Head of caudate nucleus (tissue), 42 donors: ENCODE measurements at places on chromosomes 13 and 19.

DNA sequence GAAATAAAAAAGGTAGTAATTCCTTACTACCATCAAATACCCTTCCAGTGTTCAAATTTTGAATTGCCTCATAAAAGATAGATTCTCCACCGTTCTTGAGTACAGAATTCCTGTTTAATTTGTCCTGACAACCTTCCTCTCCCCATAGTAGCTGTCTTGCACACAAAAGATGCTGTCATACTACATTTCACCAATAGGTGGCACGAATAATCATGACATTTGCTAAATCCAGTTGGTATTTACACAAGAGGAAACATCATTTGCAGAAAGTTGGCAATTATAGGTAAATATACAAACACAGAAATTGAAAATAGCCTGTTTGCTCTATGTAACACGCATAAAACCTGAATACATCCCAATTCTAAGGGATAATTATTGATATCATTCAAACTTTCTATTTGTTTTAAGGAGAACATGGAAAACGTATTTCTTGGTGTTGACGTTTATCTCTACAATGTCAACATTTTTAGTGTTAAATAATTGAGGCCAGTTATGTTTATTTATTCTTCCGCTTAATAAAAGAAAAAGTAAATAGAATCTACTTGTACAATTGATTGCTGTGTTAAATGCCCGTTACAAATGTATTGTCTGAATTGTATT is 58.3 kb upstream of the CLDN10 start:
- no peak for DNase-seq

- DNase-seq: no peak
Observed at GRCh38 chr19:23521471-23521870, 126.2 kb upstream of the ZNF91 start.

DNA sequence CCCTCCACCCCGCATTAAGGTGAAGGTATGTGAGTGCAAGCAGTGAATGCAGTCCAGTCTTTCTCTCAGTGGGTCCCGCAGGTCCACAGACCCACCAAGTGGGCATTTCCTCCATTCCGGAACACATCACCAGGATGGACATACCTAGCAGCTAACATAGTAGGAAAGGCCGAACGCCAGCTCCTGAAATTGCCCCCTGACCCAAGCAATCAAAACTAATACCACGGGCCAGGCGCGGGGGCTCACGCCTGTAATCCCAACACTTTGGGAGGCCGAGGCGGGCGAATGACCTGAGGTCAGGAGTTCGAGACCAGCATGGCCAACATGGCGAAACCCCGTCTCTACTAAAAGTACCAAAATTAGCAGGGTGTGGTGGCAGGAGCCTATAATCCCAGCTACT is 71.7 kb upstream of the VSTM2B start:
- DNase-seq: no peak

DNA sequence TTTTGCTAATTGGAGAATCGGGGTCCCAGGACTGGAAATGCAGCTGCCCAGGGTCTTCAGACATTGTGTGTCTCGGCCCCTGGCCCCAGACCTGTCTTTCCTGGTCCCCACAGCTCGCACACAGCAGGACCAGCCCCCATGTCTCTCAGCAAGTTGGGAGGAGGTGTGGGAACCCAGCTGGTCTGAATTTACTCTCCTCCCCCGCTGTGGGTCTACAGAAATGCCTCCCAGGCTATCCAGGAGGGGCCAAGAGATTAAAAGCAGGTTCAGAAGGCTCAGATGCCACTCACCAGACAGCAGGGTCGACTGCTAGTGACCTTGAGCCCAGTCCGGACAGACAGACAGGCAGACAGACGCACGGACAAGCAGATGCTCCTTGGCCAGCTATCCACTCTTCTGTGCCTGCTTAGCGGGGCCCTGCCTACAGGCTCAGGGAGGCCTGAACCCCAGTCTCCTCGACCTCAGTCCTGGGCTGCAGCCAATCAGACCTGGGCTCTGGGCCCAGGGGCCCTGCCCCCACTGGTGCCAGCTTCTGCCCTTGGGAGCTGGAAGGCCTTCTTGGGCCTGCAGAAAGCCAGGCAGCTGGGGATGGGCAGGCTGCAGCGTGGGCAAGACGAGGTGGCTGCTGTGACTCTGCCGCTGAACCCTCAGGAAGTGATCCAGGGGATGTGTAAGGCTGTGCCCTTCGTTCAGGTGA is at the start of gene DAND5:
Gene DAND5, plus strand, starts transcription at position 285 of the 697 bp plus-strand sequence. Its CDS starts 85 bp downstream, at position 370.
- DNase-seq: peak; percentile 53

- DNase-seq: no peak
Observed at GRCh38 chr13:74388626-74389025, 254.4 kb upstream of the KLF12 start.

DNA sequence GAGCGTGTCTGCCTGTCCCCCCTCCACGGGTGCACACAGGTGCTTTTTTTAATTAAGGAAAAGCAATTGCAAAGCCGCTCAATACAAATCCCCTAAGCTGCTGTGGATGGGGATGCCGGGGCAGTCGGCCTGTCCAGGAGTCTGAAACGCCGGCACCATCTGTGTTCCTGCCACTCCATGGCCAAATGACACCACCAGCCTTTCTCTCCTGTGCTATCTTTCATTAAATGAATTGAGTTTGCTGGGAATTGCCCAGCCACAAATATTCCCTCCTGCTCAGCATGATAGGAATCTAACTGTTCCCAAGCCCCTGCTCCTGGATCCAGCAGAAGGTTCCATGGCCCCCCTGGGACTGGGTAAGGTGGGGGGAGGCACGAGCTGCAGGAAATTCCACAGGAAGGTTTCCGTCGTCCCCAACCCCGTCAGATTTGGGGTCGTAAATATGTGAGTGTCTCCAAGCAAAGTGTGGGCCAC is 139.2 kb downstream of the KDM4B start:
- DNase-seq: no peak
